ENCODE measurements at places on chromosomes 2 and 18.

GRCh38 chr2:68878753-68879152 is 7.6 kb upstream of the BMP10 start:
- no peak for DNase-seq

GRCh38 chr2:105403783-105404698 is 5.2 kb upstream of the FHL2 start:
- DNase-seq = no peak

DNA sequence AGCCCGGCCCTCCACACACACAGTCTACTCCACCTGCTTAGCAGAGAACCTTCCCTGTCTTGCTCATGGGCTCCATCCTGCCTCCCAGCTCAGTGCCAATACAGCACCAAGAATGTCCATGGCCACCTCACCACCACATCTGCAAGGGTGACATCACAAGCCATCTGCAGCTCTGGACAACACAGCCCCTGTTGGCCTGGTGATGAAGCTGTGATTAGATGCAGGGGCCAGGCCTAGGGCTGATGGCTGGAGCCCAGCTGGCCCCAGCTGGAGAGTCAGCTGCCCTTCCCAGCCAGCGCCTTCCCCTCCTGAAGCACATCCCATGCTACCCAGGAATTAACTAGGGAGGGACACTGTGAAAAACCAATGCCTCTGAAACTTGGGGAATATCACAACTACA is 91.1 kb downstream of the TTC32 start:
- DNase-seq = no peak

- no peak for DNase-seq
Measured at GRCh38 chr2:65278531-65278981, 50.9 kb downstream of the ACTR2 start.

DNA sequence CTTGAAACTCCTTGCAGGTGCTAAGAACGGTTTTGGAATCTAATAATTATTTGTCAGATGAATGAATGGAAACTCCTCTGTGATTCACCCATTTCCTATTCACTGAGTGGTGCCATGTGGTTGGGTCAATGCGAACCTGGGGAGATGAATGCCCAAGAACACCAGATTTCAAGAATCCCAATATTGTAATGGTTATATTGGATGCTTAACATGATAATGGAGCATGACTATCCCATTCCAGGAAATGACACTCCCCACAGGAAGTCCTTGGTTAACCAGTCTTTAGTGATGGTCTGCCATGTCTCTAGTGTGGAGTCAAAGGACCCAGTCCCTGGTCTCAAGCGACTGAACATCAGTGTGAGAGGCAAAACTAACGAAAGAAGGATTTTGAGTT is 67.9 kb upstream of the ST3GAL5 start:
- no peak for DNase-seq
